ENCODE measurements at places on chromosomes 16 and 17.

- DNase-seq = no peak
Measured at GRCh38 chr17:68446626-68447041, 10.7 kb downstream of the WIPI1 start.

DNA sequence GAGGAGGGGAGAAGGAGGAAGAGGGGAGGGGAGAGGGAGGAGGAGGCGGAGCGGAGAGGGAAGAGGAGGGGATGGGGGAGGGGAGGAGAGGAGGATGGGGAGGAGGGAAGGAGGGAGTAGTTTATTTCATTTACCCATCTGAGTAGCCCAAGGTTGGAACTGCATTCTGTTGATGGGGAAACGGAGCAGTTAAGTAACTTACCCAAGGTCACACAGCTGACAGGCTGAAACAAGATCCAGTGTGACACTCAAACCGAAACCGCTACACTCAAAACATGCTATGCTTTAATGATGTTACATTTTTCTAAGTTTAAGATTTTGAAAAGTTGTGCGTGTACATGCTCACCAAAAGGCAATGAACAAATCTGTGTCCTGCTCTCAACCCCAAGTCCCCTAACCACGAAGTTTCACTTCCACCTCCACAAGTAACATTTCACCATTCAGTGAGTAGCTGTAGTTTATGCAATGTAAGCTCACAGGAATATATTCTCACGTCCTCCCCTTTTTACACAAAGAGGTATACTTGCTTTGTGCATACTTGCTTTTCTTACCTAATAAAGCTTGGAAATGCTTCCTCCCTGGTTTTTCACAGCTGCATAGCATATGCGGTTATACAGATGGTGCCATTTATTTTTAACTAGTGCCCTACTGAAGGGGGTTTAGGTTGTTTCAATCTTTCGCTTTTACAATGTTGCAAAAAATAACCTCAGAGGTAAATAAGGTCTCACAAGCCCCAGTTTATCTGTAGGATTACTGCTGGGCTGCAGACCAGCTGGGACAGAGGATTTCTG is 275.3 kb downstream of the PARN start:
- peak; percentile 66 for DNase-seq

DNA sequence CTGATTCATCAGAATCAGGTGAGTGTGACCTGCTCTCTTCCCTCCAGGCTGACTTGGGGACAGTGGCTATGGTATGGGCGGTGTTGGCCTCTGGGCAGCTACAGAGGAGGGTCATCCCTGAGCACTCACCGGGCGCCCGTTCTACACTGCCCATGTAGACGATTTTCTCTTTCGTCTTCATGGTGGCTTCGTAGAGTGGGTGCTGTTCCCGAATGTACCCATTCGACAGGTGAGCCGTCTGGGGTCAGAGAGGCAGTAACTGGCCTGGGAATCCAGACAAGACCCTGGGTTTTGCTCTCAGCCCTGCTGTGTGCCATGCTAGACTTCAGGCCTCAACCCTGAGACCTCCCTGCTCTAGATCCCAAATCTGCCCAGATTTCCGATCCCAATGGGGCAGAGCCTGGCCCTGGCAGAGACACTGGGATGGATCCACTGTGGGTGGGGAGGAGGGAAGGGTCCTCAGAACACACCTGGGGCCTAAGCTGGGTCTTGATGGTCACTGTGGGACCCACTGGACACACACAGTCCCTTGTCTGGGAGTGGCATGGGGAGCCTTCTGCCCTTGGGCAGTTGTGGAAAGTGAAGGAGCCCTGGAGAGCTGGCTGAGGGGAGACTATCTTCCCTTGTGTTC is 13.2 kb downstream of the USP6 start:
- DNase-seq = no peak

DNA sequence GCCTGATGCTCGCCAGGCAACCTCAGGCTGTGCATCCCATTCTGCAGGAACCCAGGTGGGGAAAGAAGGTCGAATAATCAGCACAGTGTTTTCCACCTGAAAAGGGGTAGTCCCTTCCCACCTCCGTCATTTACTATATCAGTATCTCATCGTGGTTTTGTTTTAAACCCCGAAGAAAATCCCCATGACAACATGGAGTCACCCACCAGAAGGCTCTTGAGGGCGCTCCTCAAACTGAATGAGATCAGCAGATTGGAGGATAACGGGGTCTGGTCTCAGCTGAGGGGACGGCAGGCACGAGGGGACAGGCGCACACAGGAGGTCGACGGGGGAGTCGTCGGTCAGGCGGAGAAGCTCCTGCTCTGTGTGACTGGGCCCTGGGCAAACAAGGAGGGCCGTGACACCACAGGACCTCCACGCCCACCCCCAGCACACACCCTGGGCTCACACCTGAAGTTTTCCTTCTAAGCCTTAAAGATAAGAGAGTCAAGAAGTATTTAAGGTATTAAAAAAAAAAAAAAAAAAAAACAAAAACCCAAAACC is 44.2 kb downstream of the MARF1 start:
- no peak for DNase-seq

- no peak for DNase-seq
Measured at GRCh38 chr17:13729466-13730134, 127.9 kb upstream of the HS3ST3A1 start.

GRCh38 chr16:10812312-10813098 is 6.1 kb downstream of the TVP23A start:
- DNase-seq = no peak

- DNase-seq = no peak
Measured at GRCh38 chr16:83136924-83137323, 510.2 kb downstream of the CDH13 start.

GRCh38 chr17:73653810-73654209 is 9.6 kb upstream of the SDK2 start:
- no peak for DNase-seq

GRCh38 chr17:6714315-6714874 is 1.2 kb upstream of the SLC13A5 start:
- no peak for DNase-seq

GRCh38 chr17:76081295-76082210 is 2.6 kb downstream of the ZACN start:
- DNase-seq = no peak

GRCh38 chr16:29757950-29758466 is 12.2 kb upstream of the C16orf54 start:
- DNase-seq = peak; percentile 56

GRCh38 chr16:52963212-52963854 is 89.4 kb downstream of the CHD9NB start:
- no peak for DNase-seq

DNA sequence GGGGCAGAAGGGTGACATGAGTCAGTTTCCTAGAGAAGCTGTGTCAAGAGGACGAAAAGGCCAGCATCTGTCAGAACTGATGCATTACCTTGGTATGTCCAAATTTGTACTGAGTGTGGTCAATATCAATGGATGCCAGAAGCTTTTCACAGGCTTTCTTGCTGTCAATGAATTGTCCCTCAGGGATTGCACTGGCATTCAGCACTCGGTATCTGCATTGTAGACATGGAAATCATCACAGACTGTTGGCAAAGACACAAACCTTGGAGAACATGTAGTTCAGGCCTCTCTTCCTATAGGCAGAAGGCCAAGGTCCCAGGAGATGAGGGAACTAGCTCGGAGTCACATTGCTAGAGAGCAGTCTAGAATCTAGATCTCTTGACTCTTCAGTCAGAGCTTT is 16.6 kb downstream of the MYH3 start:
- DNase-seq = no peak

- peak; percentile 23 for DNase-seq
Measured at GRCh38 chr17:9120471-9120870, 99.2 kb downstream of the NTN1 start.

GRCh38 chr17:43442711-43443110 is 41.1 kb upstream of the DHX8 start:
- no peak for DNase-seq

- no peak for DNase-seq
Measured at GRCh38 chr17:62000186-62000585, 64.9 kb downstream of the MED13 start.

DNA sequence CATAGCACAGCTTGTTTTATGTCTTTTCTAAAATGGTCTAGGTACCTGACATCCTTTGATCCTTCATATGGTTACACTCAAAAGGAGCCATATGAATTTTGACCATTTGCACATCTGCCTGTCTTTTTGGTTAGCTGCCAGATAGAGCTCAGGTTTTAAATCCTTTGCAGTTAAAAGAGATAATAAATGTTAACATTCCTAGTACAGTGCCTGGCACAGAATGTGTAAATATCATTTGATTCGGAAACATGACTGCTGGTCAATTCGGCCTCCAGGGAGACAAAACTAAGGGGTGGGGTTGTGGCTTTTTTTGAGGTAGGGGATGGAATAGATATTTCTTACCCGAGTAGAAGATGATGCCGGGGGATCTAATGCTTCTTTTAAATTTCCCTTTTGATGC is 64.2 kb downstream of the FTO start:
- DNase-seq = no peak

DNA sequence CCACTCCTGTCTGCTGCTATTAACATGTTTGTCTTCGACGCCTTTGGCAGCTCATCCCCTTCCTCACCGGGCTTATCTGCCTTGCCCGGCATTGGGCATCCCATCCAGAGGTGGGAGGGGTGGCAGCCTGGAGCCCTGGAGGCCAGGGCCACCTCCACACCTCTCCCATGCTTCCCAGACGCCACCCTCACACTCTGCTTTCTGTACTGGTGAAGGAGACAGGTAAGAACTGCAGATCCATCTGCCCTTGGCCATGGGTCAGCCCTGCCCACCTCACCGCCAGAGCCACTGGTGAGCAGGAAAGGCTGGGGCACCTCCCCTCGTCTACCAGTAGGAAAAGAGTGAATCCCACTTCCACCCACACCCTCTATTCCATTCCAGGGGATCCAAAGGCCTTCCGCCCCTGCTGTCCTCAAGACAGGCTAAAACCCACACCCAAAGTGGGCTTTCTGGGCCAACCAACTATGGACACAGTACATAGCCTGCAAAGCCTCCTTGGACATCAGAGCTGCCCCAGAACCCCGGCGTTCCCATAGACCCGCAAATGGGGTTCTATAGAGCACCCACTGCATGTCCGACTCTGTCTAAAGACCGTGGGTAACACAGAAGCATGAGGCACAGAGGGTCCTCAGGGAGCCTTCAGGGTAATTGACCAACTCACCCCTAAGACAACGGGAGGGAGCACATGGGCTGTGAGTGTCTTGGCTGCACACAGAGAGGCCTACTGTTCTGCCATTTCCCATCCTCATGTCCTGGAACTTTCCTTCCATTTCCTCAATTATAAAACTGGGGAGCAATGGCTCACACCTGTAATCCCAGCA is 23.4 kb upstream of the RBFOX3 start:
- no peak for DNase-seq

DNA sequence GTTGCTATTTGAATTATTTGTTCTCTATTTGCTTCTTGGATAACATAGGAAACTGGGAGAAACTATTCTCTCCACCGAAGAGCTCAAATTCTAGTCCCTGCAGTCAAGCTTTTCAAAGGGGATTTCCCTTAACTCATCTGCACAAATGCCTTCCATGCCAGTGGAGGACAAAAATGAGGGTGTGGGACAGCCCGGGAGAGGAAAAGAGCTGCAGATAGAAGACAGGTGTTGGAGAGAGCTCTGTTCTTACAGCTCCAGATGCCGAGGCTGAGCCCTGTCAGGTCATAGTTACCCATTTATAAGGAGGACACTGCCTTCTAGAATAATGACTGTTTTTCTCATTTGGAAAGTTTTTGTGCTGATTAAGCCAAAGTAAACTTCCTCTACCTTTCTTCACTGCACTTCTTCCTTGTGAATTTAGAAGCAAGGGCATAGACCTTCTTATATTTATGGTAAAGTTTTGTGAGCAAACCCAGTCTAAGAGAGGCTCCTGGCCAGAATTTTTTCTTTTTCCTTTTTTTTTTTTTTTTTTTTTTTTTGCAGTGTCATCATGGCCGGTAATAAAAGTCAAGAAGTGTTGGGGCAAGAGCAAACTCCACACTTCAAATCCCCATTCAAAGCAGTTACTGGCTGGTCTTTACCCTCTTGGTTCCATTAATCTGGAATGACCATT is 177.2 kb downstream of the ABCC12 start:
- DNase-seq = no peak

DNA sequence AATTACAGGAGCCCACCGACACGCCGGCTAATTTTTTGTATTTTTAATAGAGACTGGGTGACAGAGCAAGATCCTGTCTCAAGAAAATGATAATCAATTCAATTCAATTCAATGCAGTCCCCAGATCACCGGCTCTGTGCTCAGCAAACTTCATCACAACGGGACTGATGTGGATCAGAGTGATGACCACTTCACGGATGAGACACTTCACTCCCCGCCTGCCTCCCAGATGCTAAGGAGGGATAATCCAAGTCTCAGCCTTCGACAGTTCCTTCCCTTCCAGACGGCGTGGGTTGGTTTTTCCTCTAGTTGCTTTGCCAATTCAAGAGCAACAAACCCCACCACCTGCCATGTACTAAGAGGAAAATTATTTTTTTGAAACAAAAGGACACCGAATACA is 93.8 kb downstream of the ZDHHC7 start:
- no peak for DNase-seq

GRCh38 chr16:71499775-71500364 is 10.7 kb upstream of the ZNF19 start:
- DNase-seq = peak; percentile 73

DNA sequence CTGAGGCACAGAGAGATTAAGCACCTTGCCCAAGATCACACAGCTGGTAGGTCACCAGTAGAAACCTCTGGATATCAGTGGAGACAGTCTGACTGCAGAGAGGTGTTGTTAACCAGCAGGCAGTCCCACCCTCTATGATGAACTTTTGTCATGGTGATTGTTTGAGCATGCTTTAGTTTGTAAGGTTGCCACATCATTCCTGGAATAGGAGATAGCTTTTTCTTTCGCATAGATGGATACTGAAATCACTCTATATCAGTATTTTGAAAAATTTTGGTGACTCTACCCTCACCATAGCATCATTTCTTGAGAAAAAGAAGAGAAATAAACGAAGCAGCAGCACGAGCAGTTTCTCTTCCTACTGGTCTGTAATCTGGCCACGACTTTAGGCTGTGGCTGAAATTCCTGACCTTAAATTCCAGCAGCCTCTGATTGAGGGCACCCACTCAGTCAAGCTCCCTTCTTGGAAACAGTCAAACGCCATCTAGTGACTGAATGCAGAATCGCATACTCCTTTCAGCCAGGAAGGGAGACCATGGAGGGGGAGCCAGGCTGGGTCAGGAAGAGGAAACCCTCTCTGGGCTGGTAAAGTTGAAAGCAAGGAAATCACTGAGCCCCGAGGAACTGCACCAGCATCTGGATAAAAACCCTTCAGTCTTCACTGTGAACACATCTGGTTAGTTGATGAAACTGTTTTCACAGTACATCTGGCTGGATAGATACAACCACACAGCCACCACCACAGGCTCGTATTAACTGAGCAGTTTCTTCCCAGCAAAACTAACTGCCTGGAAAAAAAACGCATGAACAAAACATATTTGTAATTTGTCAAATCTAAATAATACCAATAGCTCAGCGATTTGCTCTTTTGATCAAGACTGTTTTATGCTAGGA is 108.5 kb upstream of the XYLT1 start:
- peak; percentile 67 for DNase-seq
